ENCODE measurements at places on chromosomes 2 and 18. TPM values are rescaled to one million over a fixed set of nuclear protein-coding genes. Genes with fewer than 3 reads are reported as not detected.

- DNase-seq, result no peak
Measured at GRCh38 chr2:10103179-10103578, 19.4 kb upstream of the RRM2 start.

GRCh38 chr2:38315707-38316333 is 61.3 kb downstream of the ATL2 start:
- DNase-seq, result peak; percentile 66

DNA sequence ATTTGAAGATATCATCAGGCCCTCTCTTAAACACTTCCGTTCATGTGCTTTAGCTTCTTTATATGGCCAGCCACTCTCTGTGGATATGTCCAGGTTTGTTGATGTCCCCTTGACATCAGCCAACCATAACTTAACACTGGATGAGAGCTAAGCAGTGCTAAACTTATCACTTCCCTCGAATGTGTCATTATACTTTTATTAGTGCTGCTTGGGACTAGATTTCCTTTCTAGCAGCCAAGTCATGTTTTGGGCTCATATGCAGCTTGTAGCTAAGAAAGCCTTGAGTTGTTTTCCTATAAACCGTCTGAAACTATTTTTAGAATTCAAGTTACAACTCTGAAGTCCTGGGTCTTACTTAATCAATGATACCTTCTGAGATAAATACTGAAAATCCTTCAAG is 144.8 kb upstream of the TNP1 start:
- DNase-seq, result no peak

DNA sequence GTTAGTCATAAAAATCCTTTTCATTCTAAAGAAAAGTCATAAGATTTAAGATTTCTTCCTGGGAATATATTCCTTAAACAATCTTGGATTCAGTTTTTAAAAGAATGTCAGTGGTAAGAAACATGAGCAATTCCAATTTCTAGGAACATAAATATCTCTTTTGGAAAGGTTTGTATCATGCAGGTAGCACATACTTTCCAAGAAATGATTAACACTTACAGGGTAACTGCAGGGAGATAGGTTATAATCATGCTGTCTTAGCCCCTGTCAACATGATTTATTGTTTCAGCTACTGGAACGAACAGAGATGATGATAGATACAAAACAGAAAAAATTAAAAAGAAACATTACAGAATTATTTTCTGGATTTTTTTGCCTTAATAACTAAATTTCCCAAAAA is 1537.7 kb downstream of the LRP1B start:
- no peak for DNase-seq

DNA sequence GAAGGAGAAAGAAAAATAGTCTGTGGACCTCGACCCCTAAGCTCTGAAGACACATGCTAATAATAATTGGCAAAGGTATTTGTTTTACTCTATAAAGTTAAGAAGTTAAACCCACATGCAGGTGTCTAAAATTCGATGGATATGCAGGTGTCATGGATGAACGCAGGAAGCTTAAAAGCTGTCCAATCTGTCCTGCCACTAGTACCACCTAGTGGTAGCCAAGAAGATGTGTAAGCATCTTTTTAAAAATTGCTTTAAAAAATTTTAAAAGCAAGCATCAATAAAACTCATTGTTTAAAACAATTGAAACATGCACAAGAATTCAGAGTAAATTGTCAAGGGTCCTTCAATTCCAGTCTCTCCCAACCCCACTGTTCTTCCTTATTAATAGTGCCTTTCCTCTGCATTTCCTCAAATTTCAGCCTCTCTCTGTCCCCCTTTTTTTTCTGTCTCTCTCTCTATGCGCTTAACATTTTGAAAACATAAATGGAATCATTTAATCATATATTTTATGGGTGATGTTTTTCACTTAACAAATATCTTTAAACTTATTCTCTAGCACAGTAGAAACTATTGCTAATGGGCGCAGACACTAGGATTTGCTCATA is 30.6 kb upstream of the PPP3R1 start:
- peak; percentile 60 for DNase-seq

BCL11A gene
- under 0.01 TPM for total RNA-seq

Measured in fibroblast of lung (primary cell).